Hindlimb muscle (tissue), 1 donor: ENCODE measurements at places on chromosomes 1 and 21.

DNA sequence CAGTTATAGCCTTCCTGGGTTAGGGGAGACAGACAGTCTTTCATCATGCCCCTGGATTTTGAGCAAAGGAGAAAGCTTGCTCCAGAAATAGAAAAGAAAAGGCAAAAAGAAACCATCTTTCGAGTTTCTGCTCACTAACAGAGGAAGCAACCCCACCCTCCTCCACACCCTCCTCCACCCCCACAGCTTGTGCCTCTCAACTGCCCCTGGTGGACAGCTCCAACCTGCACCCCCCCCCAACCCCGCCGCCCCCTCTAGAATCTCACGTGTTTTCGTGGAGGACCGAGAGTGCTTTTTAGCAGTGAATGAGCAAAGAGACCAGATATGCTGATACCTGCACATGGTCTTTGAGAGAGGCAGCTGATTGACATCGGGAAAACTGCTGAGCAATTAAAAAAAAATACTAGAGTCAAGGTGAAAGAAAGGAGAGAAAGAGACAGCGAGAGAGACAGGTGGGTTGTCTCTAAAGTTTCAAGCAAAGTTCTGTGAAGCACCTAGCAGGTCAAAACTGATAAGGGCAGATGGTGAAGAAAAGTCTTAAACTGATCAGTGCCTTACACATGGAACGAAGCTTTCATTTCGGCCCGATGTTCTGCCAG lies 358.3 kb downstream of the KIF26B start:
- no peak for DNase-seq

- DNase-seq: no peak
Measured at GRCh38 chr1:226980565-226981385, 40.7 kb downstream of the COQ8A start.

DNA sequence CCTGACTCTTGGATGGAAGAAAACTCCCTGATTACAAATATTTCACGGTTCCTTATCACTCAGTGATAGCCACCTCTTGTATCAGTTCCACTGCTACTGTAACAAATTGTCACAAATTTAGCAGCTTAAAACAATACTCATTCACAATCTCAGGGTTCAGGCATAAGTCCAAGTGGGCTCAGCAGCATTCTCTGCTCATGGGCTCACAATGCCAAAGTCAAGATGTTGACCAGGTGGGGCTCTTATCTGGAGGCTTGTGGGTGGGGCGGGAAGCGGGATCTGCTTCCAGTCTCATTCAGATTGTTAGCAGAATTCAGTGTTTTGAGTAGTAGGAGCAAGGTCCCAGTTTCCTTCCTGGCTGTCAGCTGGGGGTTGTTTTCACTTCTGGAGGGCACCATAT lies 137.3 kb upstream of the FAM78B start:
- DNase-seq: no peak

- DNase-seq: peak; percentile 36
Measured at GRCh38 chr21:25640202-25640942, 1.3 kb downstream of the JAM2 start.

GRCh38 chr1:2314803-2315673 lies 76.3 kb downstream of the MORN1 start:
- DNase-seq: peak; percentile 81

- no peak for DNase-seq
Measured at GRCh38 chr1:156497078-156497742, 3.4 kb downstream of the MEF2D start.

DNA sequence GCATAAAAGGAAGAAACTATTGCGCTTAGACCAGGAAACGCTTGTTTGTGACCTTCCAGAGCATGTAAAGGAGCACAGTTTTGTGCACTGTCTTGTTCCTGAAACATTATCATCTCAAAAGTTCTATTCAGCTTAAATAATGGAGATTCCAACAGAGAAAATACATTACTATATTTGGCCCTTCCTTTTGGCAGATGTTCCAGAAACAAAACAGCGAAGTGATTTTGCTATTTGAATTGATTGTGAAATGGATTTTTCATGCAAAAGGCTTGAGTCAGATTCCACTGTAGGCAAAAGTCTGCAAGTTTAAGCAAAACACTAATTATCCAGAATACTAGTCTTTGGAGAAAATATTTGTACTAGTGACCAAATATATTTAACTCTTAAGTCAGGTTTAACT lies 80.3 kb upstream of the PTBP2 start:
- peak; percentile 24 for DNase-seq

DNA sequence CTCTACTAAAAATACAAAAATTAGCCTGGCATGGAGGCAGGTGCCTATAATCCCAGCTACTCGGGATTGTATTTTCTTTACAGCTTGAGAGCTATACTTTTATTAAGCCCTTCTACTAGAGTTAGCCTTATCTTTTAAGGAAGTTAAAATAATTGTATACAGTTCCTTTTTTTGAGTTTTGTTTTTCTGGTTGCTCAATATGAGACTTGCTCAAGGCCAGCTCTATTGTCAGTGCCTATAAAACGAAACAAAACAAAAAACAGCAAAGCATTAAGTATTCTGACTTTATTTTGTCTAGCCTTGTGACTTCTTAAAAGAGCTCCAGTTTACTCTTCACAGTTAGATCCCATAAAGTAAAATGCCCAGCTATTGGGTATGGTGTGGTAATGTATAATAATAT lies 17.2 kb downstream of the PKN2 start:
- DNase-seq: no peak

DNA sequence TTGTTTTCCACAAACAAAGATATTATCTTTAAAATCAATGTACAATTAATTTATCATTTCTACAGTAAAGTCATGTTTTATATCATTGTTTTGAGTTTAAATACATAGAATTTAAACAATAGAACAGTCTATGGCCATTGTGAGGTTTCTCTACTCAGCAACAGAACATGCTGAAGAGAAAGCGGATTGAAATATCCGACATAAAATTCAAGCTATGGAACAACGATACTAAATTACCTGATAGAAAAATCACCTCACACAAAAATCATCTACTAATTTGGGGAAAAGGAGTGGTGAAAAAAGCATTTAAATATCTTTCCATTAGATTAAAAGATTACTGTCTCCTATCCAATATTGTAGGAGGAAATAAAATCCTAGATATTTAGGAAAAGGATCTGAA lies 12.6 kb downstream of the CDKN2C start:
- no peak for DNase-seq

- no peak for DNase-seq
Measured at GRCh38 chr1:26357121-26357602, 3.2 kb upstream of the CRYBG2 start.

GRCh38 chr1:85417017-85417416 lies 47.9 kb downstream of the DDAH1 start:
- no peak for DNase-seq

GRCh38 chr1:53274541-53275185 lies 36.3 kb upstream of the MAGOH start:
- no peak for DNase-seq

DNA sequence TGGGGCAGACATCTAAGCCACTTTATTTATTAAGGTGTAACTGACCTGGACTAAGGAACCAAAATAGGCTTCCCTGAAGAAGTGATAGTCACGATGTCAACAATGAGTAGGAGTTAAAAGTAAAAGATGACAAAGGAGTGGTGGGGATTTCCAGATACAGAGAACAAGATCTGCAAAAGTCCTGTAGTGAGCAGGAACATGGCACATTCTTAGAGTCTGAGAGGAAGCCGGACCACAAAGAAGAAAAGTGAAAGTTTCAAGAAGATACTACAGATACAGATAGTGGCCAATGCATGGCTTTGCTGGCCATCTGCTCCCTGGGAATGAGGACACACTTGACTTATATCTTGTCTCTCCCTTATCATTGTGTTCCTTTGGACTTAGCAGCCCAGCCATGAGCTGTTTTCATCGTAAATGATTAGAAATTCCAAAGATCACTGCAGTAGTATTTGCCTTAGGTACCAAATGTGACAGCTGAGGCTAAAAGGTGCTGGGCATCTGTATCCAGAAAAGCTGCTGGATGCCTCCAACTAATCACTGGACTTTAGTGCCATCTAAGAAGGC lies 302.4 kb upstream of the NR5A2 start:
- DNase-seq: no peak

DNA sequence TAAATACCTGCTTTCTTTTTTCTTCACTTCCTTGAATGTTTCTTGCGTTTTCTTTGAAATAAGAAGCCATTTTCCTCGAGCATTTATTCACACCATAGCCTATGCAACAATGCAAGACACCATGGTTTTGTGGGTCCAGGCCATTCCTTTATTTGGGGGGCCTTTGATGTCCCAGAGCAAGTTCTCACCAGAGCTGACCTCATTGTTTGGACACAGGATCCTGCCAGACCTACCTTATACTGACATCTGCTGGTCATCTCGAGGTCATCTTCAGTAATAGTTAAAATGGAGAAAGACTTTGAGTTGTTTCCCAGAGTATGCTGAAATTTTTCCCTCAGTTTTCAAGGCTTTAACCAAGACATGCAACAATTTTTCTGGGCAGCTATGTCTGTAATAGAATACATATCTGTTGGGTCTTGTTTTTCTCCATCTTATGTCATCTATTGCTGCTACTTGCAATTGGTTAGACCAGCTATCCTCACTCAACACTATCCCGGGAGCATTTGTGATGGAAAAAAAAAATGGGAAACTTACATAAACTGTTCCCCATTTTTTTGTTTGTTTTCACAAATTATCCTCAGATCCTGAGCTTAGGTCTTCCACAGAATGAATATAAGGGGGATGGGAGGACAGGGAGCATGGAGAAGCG lies 34.0 kb upstream of the BACE2 start:
- peak; percentile 76 for DNase-seq

DNA sequence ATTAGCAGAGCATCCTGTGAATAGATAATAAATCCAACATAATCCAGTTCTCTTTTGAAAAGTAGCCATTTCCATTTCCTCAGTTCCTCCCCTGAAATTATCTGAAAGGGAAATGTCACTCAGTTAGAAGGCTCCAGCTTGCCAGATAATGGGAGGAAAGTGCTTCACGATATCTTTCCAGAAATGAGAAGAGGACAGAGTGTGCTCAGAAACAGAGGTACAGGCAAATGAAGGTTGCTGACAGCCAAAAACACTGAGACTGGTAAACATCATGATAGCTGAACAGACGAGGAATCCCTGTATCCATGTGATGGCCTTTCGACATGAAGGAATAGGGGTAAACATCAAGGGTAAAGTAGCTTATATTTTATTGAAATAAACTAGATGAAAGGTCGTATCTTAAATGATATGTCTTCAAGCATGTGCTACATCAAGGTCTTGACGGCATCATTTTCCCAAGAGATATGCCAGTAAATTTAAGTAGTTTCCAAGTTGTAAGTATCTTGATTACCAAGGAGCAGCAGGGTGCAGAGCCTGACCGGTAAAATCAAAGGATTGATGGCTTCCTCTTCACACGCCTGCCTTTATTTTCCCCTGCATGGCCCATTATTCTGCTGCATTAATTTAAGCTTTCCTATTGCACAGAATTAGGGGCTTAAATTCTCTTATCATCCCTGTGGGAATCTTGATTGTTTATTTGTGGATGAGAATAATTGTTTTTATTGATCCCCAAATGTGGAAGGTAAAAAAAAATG lies 244.3 kb upstream of the ST6GALNAC5 start:
- DNase-seq: no peak
